ENCODE measurements at places on chromosomes 7 and 10. TPM values are rescaled to one million over a fixed set of nuclear protein-coding genes. Genes with fewer than 3 reads are reported as not detected.

Gene GPR26
- not detected for total RNA-seq

Gene C7orf57
- 0.11 TPM for total RNA-seq

Gene TMEM196
- not detected for total RNA-seq

Gene SBDS
- total RNA-seq, result 105 TPM

- no peak for DNase-seq
Observed at GRCh38 chr7:50492770-50493519, 42.8 kb upstream of the FIGNL1 start.

DNA sequence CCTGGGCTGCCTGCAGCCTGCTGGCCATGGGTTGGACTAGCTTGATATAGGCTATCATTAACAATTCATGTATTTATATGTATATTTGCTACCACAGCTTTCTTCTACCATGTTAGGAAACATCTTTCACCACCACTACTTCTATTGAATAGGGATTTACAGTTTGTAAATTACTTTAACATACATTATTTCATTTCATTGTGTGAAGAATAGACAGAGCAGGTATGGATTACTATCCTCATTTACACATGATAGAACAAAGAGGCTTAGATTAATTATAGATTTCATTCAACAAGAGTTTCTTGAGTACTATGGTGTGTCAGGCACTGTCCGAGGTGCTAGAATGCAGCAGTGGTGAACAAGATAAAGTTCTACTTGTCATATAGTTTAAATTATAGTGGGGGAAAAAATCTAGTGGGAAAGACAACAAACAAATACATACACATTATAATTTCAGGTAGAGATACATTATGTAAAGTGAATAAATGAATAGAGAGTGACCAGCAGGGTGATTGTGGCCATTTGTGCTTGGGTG is 20.6 kb downstream of the VTI1A start:
- DNase-seq, result no peak

- DNase-seq, result no peak
Observed at GRCh38 chr10:32318476-32318896, 28.5 kb downstream of the EPC1 start.

GRCh38 chr10:14102056-14102455 is 228.7 kb downstream of the FRMD4A start:
- DNase-seq, result no peak

DNA sequence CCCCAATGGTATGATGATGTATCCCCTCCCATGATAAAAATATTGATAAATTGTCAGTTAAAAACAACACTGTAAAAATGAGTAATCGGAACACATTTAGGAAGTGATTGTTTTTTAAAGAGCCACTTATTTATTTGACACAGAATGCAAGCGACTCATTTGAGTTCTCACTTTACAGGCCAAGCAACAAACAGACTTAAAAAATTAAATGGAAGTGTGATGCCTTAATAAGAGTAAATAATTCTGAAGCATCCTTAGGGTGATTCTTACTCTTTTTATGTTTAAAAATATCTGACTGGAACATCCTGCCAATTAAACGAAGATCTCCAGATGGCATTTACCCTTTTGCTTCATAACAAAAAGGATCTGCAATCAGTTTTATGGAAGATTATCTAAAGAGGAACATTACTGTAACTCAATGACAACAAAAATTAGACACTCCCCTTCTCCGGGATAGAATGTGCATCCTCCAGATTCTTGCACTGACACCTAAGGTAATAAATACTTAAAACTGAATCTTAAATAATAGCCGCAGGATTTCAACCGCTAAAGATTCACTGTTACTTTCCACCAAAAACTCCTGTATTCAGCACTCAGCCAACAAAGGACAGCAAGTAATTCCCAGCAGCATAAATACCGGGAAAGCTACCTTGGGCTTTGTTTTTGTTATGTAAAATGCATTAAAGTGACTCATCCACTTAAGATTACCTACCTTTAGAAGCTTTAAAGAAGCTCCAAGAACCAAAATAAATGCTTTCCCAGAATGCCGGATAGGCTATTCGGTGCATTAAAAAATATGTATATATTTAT is 1.7 kb downstream of the CACNA2D1 start:
- DNase-seq, result no peak
